ENCODE measurements at places on chromosomes 1 and 21. TPM values are rescaled to one million over a fixed set of nuclear protein-coding genes. Genes with fewer than 3 reads are reported as not detected.

GRCh38 chr1:11725616-11726015 is 10.3 kb upstream of the AGTRAP start:
- no peak for DNase-seq

GRCh38 chr1:73327180-73327793 is 870.7 kb downstream of the LRRIQ3 start:
- DNase-seq, result no peak

DNA sequence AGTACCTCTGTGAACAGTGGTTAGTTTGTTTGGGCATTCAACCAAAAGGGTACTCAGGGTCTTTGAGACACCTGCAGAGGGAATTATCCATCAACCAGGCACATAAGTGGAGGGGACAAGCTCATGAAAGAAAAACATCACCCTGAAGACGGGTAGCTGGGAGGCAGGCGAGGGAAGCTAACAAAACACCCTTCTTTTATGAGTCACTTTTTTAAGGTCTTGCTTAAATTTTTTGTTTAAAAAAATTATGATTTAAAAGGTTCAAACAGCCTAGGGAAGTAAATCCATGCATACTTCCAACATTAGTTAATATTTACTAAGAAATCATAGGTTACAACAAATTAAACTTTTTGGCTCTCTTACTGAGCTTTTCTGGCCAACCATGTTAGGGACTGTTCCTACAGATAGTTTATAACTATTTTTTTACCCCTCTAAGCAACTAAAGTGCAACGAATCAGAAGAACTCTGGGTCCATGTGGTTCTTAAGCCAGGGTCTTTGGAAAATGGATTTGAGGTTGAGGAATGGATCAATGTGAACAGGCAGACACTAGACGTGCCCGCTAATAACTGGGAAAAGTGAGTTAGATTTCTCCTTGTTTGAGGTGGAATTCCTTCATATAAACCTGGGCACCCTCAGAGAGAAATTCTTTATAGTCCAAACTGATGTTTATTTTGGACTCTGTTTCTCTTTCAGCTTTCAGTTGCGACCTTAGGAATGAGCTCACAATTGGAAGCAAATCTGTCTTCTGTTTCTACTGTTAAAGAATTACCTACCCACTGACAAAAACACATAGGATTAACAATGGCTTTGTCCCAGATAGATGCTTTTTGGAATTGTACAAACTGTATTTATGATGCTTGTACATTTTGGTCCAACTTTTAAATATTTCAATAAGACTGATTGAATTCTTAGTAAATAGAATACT is 123.0 kb downstream of the LYPLAL1 start:
- no peak for DNase-seq

- no peak for DNase-seq
Measured at GRCh38 chr1:109207467-109208103, 6.1 kb upstream of the SARS1 start.

DNA sequence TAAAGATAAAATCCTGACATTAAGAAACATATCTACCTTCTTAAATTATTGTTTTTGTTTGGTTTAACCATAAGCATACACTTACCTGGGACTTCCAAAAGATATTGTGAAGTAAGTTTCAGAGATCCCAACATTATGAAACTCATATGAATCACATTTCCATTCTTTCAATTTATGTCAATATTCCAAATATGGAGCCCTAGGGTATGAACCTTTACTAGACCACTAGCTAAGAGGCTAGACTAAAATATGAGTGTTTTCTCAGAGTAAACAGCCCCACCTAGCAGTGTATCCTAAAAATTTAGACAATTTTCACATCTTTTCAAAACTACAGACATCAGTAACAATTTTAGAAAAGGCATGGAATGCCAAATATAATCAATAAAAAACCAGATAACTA is 24.4 kb downstream of the SCAF4 start:
- no peak for DNase-seq

DNA sequence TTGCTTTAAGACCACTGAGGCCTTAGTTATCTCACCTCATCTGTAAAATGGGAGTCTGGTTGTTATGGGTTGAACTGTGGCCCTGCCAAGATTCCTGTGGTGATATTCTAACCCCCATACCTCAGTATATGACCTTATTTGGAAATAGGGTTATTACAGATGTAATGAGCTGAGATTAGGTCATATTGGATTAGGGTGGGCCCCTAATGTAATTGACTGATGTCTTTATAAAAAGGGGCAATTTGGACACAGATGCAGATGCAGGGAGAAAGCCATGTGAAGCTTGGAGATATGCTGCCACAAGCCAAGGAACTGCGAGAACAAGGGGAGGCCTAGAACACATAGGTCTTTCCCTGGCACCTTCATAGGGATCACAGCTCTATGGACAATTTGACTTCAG is 3.9 kb downstream of the C1orf87 start:
- DNase-seq, result no peak

The PIK3CD gene
- 23.0 TPM for total RNA-seq

DNA sequence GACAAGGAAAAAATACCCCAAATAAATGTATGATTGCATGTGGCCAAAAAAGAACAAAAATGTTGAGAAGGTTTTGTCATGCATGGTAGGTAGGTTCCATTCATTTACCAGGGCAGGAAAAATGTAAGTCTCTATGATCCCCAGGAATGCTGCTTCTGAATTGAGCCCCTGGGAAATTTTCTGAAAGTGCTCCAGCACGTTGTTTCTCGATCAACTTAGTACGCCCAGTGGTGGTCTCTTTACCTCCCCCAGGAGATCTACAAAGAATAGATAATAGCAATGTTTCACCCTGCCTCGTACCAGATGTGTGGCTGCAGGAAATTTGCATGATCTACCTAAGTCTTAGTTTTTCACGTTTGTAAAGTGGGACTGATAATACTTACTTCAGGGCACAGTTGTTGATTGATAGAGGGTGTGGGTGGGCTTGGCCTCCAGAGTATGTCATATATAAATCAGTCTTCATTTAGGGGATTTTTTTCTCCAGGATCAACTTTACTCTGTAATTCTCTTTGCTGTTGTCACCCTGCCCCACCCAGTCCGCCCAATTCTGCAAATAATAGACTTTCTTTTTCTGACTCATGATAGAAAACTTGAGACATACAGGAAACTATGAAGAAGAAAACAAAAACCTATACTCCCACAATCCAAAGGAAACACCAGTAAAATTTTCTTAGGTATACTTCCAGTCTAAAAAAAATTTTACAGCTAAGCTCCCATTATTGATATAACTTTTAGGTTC is 462.0 kb upstream of the RUNX1 start:
- no peak for DNase-seq

GRCh38 chr1:221718381-221719277 is 23.3 kb downstream of the DUSP10 start:
- no peak for DNase-seq

DNA sequence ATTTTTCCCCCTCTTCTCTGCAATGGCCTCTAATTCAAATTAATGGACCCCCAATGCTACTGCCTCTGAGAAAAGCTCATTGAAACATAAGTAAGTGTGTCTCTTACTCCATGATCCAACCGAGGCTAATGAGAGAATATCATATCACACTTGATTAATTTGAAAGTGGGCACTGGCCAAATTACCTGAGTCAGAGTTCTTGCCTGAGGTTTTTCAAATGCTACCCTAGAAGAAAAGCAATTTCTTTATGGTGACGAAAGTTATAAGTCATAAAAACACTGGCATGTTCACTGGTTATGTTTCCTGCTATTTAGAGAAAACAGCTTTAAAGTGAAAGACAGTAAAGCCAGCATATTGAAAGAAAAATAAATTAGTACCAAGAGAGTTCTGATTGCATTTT is 368.8 kb upstream of the TMPRSS15 start:
- no peak for DNase-seq

DNA sequence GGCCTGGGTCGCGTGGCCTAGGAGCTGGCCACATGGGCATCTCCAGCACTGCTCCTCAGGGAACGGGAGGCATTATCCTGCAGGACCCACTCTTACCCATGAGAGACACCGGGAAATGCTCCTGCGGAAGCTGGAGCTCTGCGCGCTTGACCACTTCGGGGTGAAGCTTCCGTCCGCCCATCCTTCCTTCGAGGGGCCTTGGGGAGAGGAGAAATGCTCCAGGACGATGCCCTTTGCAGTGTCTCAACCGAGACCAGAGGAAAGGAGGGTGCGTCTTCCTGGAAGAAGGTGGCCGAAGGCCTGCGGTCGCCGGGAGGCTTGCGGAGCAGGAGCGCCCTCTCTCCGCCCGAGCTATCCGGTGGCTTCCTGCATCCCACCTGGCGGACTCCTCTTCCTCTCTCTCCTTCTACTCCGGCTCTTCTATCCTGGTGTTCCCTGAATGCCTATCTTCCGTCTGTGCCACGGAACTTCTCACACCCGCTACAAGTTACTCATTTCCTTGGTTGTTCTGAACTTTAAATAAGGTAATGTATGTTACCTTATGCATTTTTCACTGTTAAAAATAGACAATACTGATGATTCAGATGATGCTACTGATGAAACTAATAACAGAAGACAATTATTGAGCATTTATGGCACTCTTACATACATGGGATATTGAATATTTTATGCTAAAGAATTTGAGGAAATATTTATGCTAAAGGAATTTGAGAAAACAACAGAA is 91.4 kb downstream of the PRKAB2 start:
- DNase-seq, result no peak

- DNase-seq, result no peak
Measured at GRCh38 chr21:44628707-44629391, 2.0 kb downstream of the KRTAP10-9 start.

- DNase-seq, result no peak
Measured at GRCh38 chr21:45496151-45496967, 45.9 kb downstream of the SLC19A1 start.

The TPR gene
- 75.6 TPM for total RNA-seq

- DNase-seq, result no peak
Measured at GRCh38 chr1:48177257-48177656, 45.3 kb upstream of the SLC5A9 start.

DNA sequence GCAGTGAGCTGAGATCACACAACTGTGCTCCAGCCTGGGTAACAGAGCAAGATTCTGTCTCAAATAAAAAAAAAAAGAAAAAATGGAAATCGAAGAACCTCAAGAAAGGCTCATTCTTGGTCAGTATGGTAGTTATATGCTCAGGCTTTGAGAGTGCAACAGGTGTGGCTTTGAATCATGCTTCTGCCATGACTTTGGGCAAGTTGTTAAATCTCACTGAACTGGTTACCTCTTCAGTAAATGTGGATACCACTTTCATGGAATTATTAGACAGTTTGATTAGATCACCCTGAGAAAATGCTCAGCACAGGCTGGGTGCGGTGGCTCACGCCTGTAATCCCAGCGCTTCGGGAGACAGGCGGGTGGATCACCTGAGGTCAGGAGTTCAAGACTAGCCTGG is 12.8 kb downstream of the TRNAU1AP start:
- no peak for DNase-seq

- DNase-seq, result no peak
Measured at GRCh38 chr1:158962983-158963382, 31.6 kb downstream of the PYHIN1 start.

DNA sequence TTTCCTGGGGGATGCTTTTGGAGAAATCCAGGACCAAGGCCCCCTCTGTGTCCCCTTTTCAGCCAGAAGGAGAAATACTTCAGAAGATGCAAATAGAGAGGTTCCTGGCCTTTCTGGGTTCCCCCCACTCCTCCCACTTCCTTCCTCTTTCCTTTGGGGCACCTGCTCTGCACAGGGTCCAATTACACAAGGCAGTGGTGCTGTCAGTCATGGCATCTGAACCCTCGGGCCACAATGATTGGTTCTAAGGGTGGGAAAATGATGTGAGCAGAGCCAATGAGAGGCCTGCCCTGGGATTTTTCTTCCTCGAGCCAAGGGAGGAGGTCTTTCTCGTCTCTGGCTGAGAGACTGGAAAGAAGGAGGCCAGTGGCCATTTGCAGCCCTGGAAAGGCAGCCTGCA is 282.2 kb downstream of the NPHP4 start:
- DNase-seq, result no peak

The HSD17B7 gene
- 22.7 TPM for total RNA-seq

DNA sequence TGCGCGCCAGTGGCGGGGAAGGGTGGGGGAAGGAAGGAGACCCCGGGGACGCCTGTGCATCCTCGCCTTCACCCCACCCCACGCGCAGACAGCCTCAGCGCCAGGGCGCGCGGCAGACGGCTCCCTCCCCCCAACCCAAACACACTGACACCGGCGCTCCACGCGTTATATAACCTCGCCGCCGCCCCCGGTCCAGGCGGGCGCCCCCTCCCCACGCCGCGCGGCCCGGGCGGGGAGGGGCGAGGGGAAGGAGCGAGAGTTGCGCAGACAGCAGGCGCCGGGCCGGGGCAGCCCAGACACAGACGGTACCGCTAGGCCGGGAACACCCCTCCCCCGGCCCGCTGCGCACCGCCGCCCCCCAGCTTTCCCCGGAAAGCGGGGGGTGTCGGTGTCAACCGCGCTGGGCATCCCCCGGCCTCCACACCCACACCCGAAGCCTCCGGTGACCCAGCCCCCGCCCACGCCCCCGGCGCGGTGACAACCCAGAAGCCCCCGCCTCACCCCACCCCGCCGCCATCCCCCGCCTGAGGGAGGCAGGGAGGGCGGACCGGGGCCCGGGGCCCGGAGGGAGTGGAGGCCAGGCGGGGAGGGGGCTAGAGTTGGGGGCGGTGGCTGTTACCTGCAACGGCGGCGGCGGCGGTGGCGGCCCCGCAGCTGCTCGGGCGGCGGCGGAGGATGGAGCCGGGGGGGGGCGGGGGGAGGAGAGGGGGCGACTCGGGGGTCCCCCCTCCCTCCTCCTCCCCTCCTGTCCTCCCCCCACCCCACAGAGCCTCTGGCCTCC is 432 bp downstream of the AKT3 start:
- DNase-seq, result no peak

- DNase-seq, result no peak
Measured at GRCh38 chr21:33761441-33762036, 119.2 kb downstream of the ITSN1 start.

The DDAH1 gene
- total RNA-seq, result 15.4 TPM

DNA sequence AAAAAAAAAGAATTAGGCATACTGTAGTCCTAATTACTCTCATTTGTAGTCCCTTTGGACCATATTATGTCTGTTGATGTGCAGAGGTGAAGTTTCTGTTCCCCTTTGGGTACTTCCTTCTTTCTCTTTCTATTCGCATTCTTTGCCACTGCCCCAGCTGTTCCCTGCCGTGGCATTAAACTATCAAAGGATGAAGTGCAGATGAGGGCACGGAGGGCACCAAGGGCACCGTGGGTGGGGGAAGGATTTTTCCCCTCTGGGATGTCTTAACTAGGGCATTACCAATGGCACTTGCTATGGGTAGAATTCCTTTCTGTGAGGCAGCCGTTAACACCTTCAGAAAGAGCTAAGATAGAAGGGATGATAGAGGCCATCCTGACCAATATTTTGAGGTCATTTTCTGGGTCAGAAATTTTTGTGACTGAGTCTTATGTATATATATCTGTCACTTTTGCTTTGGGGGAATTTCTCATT is 4.9 kb upstream of the MAPKAPK2 start:
- DNase-seq, result no peak

DNA sequence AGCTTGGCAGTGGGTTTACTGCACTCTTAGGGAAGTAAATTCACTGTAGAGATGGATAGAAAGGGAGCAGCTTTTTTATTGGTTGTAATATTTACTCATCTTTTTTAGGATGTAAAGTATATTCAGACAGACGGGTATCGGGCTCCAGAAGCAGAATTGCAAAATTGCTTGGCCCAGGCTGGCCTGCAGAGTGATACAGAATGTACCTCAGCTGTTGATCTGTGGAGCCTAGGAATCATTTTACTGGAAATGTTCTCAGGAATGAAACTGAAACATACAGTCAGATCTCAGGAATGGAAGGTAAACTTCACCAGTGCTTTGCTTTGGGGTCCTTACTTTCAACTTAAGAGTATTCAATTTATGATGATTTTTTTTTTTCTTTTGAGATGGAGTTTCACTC is 3.2 kb downstream of the UHMK1 start:
- DNase-seq, result no peak

GRCh38 chr1:184893695-184894094 is 80.6 kb downstream of the NIBAN1 start:
- no peak for DNase-seq

GRCh38 chr1:36532810-36533401 is 50.2 kb upstream of the CSF3R start:
- no peak for DNase-seq

Data from omental fat pad (tissue), 4 donors.